ENCODE measurements at places on chromosomes 4 and X.

DNA sequence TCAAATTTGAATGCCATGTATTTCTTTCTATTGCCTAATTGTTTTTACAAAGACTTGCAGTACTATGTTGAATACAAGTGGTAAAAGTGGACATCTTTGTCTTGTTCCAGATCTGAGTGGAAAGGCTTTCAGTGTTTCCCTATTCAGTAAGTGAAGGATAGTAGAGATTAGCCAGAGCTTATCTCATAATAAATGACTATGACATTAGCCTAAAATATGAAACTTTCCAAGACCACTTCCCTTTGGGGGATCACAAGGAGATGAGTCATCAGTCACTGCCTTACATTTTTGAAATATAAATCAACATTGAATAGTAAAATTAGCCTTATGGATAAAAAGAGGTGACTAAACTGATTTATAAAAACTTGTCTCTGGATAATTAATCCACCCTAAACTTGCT lies 554.1 kb upstream of the MAGEB2 start:
- no peak for DNase-seq

GRCh38 chr4:37452952-37453280 lies 208.4 kb downstream of the NWD2 start:
- DNase-seq, result no peak

GRCh38 chrX:117517994-117518393 lies 598.6 kb downstream of the KLHL13 start:
- DNase-seq, result no peak

DNA sequence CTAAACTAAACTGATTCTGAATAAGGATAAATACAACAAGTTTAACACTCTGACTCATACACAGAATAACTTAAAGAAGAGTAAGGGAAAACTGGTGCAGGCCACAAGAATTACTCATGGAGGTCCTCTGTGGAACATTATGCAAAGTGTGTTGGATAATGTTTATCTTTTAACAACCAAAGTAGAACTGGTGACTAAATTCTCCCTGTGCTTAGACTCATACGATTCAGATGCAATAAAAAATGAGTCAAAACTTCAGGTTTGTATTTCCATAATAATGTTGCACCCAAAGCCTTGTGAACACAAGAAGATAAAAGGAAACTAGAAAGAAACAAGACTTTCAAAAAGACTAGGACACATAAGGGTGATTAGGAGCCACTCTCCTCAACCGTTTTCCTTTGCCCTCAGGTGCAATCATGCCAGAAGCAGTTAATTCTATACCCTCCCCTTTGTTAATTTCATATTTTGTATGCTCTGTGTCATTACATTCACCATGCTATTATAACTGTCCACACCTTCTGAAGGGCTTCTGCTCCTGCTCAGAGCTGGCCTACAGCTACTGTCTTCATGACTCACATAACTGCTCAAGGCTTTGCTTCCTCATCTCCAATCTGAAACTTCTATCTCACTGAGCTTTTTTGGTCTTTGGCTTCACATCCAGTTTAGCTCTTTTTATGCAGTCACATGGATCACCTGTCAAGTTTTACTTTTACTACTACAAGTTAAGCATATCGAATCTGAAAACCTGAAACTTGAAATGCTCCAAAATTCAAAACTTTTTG lies 60.2 kb downstream of the KCNIP4 start:
- no peak for DNase-seq

GRCh38 chr4:128768373-128768996 lies 41.0 kb upstream of the JADE1 start:
- no peak for DNase-seq

- no peak for DNase-seq
Measured at GRCh38 chrX:118536204-118536603, 40.6 kb downstream of the DOCK11 start.

All from left cardiac atrium (tissue), 4 donors.